ENCODE measurements at places on chromosomes 2 and 18.
A peak's percentile ranks its signal among the peaks of the same experiment; 100 is the strongest.

DNA sequence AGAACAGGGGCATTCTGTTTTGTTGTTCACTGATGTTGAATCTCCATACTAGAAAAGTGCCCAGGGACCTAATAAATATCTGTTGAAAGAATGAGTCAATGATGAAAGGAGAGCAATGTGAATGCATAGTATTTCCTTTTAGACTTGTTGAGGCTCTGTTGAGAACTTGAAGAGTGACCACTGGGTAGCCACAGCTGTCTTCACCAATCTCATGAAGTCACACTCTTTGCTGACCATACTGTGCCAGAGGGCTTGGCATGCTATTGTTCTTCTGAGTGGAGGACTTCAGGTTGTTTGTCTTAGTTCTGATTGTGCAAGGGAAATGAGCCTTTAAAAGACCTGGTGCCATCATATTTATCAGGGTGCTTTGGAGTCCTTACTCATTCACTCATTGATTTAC lies 41.6 kb upstream of the NT5C1B start:
- DNase-seq: no peak

DNA sequence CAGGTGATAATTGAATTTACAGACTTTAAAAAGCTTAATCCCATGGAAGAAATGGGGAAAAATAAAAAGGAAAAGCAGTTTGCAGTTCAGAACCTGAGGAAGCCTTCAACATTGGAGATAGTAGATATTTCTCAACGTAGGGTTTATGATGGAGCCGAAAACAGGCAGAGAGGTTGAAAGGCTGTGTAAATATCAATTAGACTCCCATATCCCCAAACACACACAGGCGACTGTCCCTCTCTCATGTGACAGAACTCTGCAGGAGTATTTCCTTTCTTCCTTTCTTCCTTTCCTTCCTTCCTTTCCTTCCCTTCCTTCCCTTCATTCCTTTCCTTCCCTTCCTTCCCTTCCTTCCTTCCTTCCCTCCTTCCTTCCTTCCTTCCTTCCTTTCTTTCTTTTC lies 406.5 kb downstream of the LPIN1 start:
- DNase-seq: no peak

DNA sequence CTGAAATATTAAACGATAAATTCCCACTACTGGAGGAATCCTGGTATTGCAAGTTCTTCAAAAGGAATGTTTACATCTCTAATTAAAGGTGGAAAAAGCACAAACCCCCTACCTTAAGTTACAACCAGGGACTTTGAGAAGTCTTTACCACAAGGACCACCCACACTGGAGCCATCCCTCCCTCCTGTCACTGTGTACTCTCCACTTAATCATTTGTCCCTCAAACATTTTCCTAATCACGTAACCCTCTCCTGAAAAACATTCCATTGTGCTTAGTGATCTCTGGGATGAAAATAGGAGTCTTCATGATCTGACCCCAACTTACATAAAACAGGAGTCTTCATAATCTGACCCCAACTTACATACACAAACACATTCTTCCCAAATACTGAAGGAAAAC lies 85.7 kb downstream of the SUCLG1 start:
- no peak for DNase-seq

GRCh38 chr18:78548261-78549058 lies 431.2 kb upstream of the SALL3 start:
- DNase-seq: no peak

DNA sequence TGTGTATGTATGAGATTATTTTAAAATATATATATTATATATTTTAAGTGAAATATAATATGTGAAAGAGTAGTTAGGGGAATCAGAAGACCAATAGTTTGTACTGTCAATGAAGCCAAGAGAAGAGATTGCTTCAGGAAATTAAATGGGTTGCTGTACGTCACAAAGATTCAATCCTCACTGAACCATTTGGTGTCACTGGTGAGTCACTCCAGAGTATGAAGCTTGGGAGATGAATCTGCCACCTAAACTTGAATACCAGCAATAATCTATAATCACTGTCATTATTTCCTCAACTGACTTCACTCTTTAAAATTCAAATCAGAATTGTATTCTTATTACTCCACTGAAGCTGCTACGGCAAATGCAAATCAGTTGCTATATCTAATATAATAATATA lies 41.9 kb upstream of the SCN9A start:
- DNase-seq: peak; percentile 19

DNA sequence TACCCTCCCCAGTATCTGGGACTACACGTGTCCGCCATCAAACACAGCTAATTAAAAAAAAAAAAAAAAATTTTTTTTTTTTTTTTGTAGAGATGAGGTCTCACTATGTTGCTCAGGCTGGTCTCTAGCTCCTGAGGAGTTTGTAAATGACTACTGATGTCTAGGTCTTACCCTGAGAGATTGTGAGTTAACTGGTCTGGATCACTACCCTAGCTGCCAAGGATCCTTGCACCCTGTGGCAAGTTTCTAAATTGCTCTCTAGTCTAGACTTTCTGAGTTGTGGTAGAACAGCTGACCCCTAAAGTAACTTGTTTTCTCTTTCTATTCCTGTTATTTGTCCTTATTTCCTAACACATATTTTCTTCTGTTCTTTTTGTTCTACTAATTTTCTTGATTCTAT lies 44.5 kb downstream of the ABHD3 start:
- no peak for DNase-seq

GRCh38 chr2:61950571-61951315 lies 45.3 kb downstream of the COMMD1 start:
- no peak for DNase-seq

DNA sequence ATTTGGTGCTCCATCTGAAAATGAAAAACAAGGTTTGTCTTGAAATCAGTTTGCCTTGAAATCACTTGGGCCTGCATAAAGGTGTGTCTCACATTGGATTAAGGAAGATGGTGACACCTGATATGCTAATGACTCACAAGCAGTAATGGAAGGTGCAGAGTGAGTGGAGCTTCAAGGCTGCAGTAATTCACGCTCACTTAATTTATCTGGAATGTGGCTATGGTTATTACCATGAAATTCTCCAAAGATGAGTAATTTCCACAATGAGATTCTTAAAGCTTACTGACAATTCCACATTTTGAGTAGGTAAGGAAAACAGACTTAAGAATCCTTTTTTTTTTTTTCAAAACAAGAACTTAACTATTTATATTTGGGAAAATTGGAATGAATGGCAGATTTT lies 156.8 kb downstream of the PAX3 start:
- DNase-seq: no peak

GRCh38 chr2:3572620-3573019 lies 2.4 kb upstream of the RPS7 start:
- DNase-seq: no peak

GRCh38 chr2:55247025-55247424 lies 14.5 kb downstream of the RPS27A start:
- no peak for DNase-seq

DNA sequence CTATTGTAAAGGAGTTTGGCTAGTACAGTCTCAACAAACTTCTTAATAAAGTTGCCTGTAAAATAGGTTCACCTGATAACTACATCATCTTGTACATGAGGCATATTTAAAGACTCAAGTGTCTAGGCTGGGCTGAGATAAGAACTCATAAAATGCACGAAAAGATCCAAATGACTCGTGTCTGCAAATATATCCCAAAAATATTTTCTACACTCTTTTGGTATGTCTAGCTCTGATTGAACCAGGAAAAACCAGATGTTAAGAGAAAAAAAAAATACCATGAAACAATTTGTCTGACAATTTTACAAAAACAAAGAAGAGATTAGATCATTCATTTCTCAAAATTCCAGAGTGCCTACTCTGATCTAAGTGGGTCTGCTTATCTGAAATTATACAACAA lies 166.9 kb upstream of the OSR1 start:
- no peak for DNase-seq

DNA sequence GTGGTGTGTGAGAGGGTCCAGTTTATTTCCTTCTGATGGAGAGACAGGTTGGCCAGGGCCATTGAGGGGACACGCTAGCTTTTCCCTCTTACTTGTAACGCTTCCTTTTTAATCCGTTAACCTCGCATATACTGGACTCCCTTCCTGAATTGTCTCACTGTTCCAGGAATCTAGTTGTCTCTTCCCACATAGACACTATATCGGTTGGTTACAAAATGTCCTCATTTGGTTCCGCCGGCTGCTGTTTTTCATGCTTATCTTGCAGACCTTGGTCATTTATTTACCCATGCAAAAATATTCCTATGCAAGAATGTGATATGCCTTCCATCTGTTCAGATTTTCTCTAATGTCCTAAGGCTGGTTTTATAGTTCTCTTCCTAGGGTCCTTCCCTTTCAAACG lies 35.0 kb downstream of the NEURL3 start:
- no peak for DNase-seq

- no peak for DNase-seq
Measured at GRCh38 chr2:118657466-118657865, 190.0 kb downstream of the EN1 start.
